Fibroblast of skin of right biceps (primary cell): ENCODE measurements at places on chromosomes 13 and 19.

DNA sequence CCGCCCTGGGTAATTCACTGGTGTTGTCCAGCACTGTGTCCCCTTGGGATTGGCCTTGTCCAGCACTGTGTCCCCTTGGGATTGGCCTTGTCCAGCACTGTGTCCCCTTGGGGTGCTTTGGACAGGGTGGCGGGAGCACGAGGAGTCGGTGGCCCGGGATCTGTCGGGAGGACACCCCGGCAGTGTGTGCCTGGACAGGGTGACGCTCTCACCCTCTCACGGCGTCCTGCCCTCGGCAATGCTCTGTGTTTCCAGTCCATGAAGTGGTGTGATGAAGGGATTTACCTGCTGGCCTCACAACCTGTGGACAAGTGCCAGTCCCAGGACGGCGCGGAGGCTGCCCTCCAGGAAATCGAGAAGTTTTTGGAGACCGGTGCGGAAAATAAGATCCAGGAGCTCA is 29.9 kb upstream of the F7 start:
- DNase-seq: no peak

DNA sequence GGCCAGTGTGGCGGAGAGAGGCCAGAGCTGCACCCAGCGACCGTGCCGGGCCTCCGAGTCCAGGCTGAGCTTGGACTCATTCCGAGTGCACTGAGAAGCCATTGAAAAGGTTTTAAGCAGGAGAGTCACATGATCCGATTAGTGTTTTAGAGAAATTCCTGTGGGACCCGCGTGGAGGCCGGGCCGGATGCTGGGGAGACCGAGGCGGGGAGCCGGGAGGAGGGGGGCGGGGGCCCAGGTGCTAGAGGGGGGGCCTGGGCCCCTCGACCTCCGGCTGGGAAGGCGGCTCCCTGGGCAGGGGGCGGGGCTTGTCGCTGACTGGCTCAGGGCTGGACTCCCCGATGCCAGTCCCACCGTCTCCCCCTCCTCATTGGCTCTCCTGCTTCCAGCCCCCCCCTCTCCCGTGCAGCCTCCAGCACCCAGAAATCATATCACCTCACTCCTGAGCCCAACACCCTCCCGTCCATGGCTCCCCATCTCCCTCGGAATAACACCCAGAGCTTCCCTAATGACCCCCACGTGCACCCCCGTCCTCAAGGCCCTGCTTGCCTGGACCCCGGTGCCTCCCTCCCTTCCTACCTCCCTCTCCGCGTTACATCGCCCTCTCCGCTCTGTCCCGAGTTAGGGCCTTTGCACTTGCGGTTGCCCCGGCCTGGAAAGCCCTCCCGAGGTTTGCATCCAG is 5.2 kb upstream of the ZNF579 start:
- DNase-seq: peak; percentile 85

DNA sequence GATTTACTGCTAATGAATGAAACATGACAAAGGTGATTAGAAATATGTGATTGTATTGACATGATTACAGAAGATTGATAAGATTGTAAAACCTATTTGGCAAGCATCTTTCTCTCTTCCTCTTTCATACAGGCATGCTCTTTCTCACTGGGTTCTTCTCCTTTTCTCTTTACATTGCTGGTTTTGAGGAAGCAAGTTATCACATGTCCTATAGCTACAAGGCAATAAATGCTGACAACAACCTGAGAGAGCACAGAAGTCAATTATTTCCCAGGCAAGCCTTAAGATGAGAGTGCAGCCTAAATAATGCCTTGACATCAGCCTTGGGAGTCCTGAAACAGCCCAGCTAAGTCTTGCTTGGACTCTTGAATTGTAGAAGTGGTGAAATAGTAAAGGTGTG is 875.0 kb downstream of the SLITRK1 start:
- DNase-seq: no peak

GRCh38 chr19:41298348-41298964 is 11.5 kb upstream of the CCDC97 start:
- DNase-seq: peak; percentile 54

DNA sequence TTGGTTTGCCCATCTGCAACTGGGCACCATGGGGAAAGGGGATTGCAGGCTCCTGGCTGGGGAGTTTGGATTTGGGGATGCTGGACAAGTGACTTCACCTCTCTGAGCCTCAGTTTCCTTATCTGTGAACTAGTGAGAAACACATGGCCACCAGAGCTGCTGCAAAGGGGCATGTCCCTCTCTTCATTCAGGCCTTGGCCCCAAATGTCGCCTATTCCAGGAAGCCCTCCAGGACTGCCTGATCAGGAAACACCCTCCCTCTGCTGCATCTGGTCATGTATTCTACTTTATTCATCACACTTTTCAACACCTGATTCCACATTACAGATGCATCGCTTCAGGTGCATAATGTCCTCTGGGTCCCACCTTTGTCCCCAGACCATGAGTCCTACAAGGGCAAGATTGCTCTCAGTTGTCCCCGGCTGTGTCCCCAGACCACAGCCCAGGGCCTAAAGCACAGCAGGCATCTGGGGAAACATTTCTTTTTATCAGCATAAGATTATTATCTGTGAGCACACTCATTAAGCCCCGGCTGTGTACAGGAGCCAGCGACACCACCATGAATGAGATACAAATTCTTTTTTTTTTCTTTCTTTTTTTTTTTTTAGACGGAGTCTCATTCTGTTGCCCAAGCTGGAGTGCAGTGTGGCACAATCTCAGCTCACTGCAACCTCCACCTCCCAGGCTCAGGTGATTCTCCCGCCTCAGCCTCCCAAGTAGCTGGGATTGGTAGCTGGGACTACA is 37.5 kb downstream of the ARRDC2 start:
- DNase-seq: no peak

GRCh38 chr13:26749285-26749684 is 11.3 kb downstream of the GPR12 start:
- DNase-seq: no peak

GRCh38 chr13:31334994-31335557 is 135.3 kb downstream of the B3GLCT start:
- DNase-seq: no peak
